ENCODE measurements at places on chromosomes 1 and 21. TPM values are rescaled to one million over a fixed set of nuclear protein-coding genes. Genes with fewer than 3 reads are reported as not detected.

DNA sequence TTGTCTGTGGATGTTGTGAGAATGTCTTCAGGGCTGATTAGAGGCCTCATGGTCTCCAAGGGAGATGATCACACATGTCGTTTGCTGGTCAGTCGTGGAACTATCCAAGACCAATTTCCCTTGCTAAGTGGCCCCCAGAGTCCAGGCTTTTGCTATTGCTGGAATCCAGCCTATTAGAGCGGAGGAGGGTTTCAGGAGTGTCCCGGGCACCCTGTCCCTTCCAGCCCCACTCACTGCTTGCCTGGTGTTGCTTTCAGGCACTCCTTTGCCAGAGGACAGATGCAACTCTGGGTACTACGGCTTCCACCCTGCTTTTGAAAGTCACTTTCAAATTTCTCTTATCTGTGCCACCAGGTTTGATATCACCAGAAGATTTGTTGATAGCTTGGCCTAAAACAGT, 149.1 kb downstream of the NOS1AP start:
- no peak for DNase-seq
- no peaks in the 10 kb centered on the region for H3K36me3 ChIP-seq
- no peak overlapping the region for H3K4me3 ChIP-seq
- H3K27me3 ChIP-seq: no peaks in the 10 kb centered on the region
- no peak overlapping the region for H3K27ac ChIP-seq

The LMX1A gene
- total RNA-seq: not detected

- H3K27ac ChIP-seq: no peak overlapping the region
- no peak for DNase-seq
- H3K4me3 ChIP-seq: no peak overlapping the region
- H3K4me1 ChIP-seq: peaks cover 10% of the 10 kb centered on the region
- H3K27me3 ChIP-seq: no peaks in the 10 kb centered on the region
Measured at GRCh38 chr1:21232044-21232443, 55.3 kb upstream of the EIF4G3 start.

DNA sequence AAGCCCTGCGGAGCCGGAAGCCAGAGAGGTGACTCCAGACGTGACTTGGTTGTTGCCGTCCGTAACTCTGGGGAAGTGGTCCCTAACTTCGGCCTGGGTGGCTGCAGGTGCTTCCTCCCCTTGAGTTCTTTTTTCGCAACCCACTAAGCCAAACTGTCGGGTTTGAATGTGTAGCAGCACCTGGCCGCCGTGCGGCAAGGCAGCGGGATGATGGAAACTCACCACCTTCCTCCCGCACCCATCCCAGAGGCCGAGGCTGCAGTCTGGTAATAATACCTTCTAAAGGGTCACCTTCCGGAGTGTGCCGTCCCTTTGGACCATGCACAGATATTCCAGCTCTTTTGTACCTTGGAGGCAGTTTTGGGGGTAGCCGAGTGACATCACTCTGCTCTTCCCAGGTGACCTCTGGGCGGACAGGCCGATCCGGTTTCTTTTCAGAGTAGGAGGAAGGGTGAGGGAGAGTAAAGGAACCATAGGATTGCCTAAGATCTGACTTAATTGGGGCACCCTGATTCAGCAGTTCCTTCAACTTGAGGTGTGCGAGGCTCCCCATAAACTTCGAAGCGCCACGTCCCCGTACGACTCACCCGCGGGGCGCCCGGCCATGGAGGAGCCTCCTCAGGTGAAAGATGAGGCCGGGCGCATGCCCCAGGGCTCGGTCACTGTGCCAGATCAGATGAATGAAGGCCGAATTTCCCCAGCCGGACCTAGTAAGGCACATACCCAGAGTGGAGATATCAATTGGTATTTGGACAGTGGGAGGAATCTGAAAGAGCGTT, 1.0 kb downstream of the KCNK1 start:
- no peak for DNase-seq
- no peaks in the 10 kb centered on the region for H3K36me3 ChIP-seq
- peak overlapping the region; percentile 92 for H3K27ac ChIP-seq
- H3K4me1 ChIP-seq: no peaks in the 10 kb centered on the region
- no peaks in the 10 kb centered on the region for H3K27me3 ChIP-seq

The ABCD3 gene
- total RNA-seq: 54.1 TPM

DNA sequence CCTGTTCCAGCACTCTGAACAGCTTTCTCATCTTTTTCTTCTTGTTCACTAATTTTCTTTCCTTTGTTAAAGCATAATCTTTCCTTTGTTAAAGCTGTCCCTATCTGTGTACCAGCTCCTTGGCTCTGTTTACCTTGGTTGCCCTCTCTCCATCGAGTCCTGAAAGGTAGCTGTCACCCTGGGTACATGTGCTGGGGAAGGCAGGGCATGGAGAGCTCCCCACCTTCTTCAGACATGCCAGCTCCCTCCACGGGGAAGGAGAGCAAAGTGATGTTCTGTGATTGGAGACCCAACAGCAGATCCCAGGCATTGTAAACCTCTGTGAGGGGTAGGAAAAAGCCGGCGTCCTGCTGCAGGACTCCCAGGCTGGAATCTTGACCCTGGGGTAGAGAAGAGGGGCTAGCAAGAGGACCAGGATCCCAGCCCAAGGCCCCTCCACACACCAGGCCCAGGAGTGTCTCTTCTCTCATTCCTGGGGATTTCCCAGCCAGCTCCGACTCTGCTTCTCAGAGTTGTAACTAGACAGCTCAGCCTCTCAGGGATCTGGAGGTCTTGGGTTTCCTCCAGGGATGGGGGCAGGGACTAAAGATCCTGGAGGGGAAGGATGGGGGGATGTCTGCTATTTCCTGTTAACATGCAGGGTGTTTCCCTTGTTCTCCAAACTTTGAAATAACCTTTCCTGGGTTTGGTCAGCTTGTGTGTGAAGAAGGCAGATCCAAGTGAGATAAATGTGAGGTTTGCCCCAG, 34.4 kb downstream of the TMCC2 start:
- DNase-seq: no peak
- peaks cover 55% of the 10 kb centered on the region for H3K4me1 ChIP-seq
- no peaks in the 10 kb centered on the region for H3K27me3 ChIP-seq
- H3K27ac ChIP-seq: no peak overlapping the region
- H3K4me3 ChIP-seq: no peak overlapping the region

The STMN1 gene
- 13.4 TPM for total RNA-seq

DNA sequence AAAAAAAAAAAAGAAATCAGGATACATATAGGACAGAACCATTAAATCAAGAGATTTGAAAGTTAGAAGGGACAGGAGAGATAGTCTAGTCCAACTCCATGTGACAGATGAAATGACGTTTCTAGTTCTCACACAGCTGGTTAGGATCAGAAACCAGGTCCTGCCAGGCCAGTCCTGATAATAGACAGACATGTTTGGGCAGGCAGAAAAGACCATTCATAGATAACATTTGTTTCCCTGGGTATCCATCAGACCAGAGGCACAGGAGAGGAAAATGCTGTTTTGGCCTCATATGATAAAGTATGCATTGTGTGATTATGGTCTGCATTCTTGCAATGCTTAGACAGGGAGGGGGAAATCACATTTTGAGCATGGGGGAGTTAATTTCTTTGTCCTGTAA, 29.3 kb downstream of the ZBTB8B start:
- H3K4me3 ChIP-seq: no peak overlapping the region
- H3K27ac ChIP-seq: no peak overlapping the region
- H3K4me1 ChIP-seq: no peaks in the 10 kb centered on the region
- no peaks in the 10 kb centered on the region for H3K36me3 ChIP-seq

GRCh38 chr1:225509770-225510169, 81.9 kb upstream of the LBR start:
- peak overlapping the region; percentile 91 for H3K27ac ChIP-seq
- no peak overlapping the region for H3K4me3 ChIP-seq

GRCh38 chr1:245118806-245119205, 36.0 kb upstream of the KIF26B start:
- no peak overlapping the region for H3K27ac ChIP-seq
- H3K36me3 ChIP-seq: no peaks in the 10 kb centered on the region
- no peaks in the 10 kb centered on the region for H3K27me3 ChIP-seq
- no peaks in the 10 kb centered on the region for H3K4me1 ChIP-seq

The PIGR gene
- not detected for total RNA-seq

GRCh38 chr1:158943059-158943458, 11.7 kb downstream of the PYHIN1 start:
- H3K27ac ChIP-seq: no peak overlapping the region
- no peaks in the 10 kb centered on the region for H3K4me1 ChIP-seq
- H3K36me3 ChIP-seq: no peaks in the 10 kb centered on the region
- DNase-seq: no peak
- no peak overlapping the region for H3K4me3 ChIP-seq

- H3K27me3 ChIP-seq: no peaks in the 10 kb centered on the region
Measured at GRCh38 chr21:37868446-37869295, 47.6 kb downstream of the KCNJ6 start.

GRCh38 chr1:99407018-99407417, 142.7 kb downstream of the PLPPR4 start:
- H3K36me3 ChIP-seq: no peaks in the 10 kb centered on the region
- H3K27ac ChIP-seq: no peak overlapping the region
- no peaks in the 10 kb centered on the region for H3K27me3 ChIP-seq
- DNase-seq: no peak
- no peaks in the 10 kb centered on the region for H3K4me1 ChIP-seq
- no peak overlapping the region for H3K4me3 ChIP-seq
